MCF 10A (cell line): ENCODE measurements at places on chromosomes 1 and 21. TPM values are rescaled to one million over a fixed set of nuclear protein-coding genes. Genes with fewer than 3 reads are reported as not detected.

- DNase-seq: no peak
Observed at GRCh38 chr1:37257646-37258045, 216.7 kb upstream of the ZC3H12A start.

DNA sequence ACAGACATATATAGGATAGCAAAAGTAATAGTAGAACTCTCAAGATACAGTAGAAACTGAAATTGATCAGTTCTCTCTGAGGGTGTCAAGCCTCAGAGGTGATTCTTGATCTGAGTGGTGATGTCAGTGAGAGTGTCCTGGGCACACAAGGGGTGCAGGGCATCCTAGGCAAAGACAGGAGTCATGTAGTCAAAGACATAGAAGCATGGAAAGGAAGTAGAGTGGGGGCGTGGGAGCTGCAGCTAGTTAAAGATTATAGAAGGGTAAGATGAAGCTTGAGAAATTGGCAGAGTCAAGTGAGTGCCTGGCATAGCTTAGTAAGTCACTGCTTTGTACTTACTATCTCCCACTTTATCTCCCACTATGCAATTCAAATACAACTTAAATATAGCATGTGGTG, 22.8 kb downstream of the CDC7 start:
- DNase-seq: no peak

- peak; percentile 33 for DNase-seq
Observed at GRCh38 chr1:225572422-225572821, 80.5 kb downstream of the ENAH start.

Gene CLDN17
- not detected in 2 replicates for total RNA-seq

GRCh38 chr1:206967096-206967849, 3.0 kb downstream of the FCAMR start:
- peak; percentile 53 for DNase-seq

- DNase-seq: no peak
Observed at GRCh38 chr1:220473440-220473839, 54.5 kb upstream of the MARK1 start.

DNA sequence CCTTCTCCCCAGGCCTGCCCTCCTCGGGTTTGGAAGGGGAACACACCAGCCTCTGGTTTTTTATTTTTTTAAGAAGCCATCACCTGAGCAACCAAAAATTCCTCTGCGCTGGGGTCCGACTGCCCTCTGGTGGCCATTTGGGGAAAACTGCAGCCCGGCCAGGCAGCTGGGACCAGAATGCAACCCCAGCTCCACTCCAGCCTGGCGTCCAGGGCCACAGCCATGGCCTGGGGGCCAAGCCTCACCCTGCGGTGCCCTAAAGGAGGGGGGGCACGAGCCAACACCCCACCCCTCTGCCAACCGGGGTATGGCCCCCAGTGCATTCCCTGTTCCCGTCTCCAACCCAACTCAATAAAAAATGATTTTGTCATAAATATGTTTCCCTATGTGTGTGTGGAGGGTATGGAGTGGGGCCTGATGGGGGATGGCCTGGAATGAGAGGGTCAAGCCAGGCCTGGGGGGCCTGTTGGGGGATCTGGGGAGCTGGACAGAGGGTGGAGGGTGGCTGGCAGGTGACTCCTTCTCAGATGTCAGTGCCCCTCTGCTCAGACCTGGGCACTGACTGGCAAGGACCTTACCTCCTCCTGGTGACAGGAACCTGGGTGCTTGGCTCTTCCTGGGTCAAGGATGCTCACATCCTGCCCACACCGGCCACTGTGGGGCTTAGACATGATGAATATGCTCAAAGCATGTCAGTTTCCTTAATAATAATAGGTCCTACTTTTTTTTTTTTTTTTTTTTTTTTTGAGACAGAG, 3.2 kb downstream of the GPR3 start:
- peak; percentile 77 for DNase-seq

GRCh38 chr1:76669131-76669530, 198.1 kb upstream of the ST6GALNAC5 start:
- no peak for DNase-seq

DNA sequence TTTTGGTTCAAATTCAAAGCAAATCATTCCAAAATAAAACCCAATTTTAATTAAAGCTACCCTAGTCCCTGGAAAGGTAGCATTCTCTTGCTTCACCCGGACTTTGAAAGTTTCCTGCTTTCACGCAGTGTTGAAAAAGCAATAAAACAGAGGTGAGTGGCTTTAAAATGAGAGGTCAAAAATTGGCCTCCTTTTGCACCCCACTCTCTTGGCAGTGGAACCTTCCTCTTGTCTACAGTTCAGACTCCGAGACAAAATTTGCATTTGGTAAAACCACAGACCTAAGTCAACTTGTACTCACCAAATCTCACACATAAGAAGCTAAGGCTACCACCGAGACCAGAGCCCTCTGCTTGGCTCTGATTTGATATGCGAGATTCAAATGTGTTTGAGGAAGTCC, 252.7 kb downstream of the TTLL7 start:
- DNase-seq: no peak

Gene CLCA4
- total RNA-seq: not detected in 2 replicates

Gene TLR5
- total RNA-seq: 0.81 and 1.5 TPM in 2 replicates

Gene FCN3
- total RNA-seq: not detected in 2 replicates

- peak; percentile 72 for DNase-seq
Observed at GRCh38 chr1:48817505-48818114, 40.9 kb upstream of the BEND5 start.

GRCh38 chr21:37917612-37918011, 1.4 kb upstream of the KCNJ6 start:
- DNase-seq: peak; percentile 14

Gene TMEM125
- 3.1 and 3.8 TPM in 2 replicates for total RNA-seq

- peak; percentile 43 for DNase-seq
Observed at GRCh38 chr1:145849356-145850160, 4.1 kb downstream of the NUDT17 start.

DNA sequence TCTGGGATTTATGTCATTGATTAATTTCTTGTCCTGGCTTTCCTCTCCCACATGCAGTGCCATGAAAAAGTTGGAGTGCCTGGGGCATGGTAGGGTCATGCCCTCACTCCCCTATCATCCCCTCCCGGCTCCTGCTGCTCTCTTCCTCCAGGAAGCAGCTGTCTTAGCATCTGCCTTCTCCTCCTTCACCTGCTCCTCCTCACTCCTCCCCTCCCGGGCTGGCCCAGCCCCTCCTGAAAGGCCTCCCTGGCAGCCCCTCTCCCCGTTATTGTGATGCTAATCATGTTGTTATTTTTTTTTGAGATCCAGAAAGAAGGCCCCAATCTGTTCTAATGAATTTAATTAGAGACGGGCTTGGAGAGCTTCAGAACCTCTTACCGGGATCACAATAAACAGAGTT, 36.3 kb upstream of the NFASC start:
- DNase-seq: no peak

Gene ADAMTS4
- total RNA-seq: not detected in 2 replicates

Gene VPS13D
- total RNA-seq: 36.5 and 39.3 TPM in 2 replicates

Gene NR0B2
- total RNA-seq: not detected in 2 replicates

DNA sequence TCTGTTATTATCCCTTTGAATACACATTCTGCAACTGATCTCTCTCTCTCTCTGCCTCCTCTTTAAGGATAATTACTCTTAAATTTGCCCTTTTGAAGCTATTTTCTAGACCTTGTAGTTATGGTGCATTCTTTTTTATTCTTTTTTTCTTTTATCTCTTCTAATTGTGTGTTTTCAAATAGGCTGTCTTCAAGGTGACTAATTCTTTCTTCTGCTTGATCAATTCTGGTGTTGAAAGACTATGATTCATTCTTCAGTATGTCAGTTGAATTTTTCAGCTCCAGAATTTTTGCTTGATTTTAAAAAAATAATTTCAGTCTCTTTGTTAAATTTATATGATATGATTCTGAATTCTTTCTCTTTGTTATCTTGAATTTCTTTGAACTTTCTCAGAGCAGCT, 95.6 kb upstream of the GPR52 start:
- peak; percentile 17 for DNase-seq

- no peak for DNase-seq
Observed at GRCh38 chr1:2271841-2272655, 43.9 kb downstream of the SKI start.

DNA sequence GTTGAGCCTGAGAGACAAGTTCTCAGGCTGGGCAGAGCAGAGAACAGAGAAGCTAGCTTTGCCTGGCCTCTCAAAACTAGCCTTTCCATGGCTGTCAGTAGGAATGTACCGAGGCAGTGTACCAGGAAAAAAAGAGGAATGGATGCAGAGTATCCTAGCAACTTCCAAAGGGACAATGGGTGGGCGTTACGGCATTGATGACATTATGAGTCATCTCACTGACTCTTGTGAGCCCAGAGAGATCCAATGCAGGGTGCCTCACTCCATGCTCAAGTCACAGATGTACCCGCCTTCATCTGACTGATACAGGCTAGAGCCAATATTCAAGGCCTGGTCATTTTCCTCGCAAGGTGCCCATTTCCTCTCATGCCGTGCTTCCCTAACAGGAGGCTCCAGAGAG, 51.4 kb upstream of the C8B start:
- DNase-seq: no peak

Gene CELA3A
- total RNA-seq: not detected in 2 replicates

Gene C1orf226
- 3.1 and 3.3 TPM in 2 replicates for total RNA-seq

Gene CCDC17
- total RNA-seq: 3.9 and 4.9 TPM in 2 replicates

- no peak for DNase-seq
Observed at GRCh38 chr1:145701306-145701862, 5.8 kb downstream of the PDZK1 start.

Gene FAM177B
- 0.74 TPM in 1 of 2 replicates, not detected in the other for total RNA-seq

Gene MFAP2
- 0.58 and 1.2 TPM in 2 replicates for total RNA-seq

- DNase-seq: peak; percentile 72
Observed at GRCh38 chr1:87131809-87132283, 196.8 kb upstream of the LMO4 start.

Gene DNALI1
- total RNA-seq: not detected in 2 replicates

Gene MAP3K21
- 20.3 and 24.2 TPM in 2 replicates for total RNA-seq

Gene SMIM1
- total RNA-seq: 1.2 TPM in 1 of 2 replicates, not detected in the other

Gene TAF12
- 29.7 and 40.9 TPM in 2 replicates for total RNA-seq

DNA sequence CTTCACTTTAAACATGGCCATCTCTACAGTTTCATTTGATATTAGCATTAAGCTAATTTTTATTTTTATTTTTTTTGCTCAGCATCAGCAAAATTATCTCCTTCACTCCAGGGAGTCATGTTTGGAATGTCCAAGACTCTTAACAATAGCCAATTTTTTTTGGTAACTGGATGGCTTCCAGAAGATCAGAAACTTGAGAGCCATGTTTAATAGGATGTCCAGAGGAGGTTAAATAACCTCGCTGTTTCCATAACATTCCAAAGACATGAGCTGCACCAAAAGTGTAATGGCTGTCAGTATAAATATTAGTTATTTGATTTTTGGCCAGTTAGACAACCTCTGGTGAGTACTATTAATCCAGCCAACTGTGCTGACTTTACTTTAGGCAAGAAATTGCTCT, 80.7 kb downstream of the DNTTIP2 start:
- DNase-seq: peak; percentile 75

- no peak for DNase-seq
Observed at GRCh38 chr1:61042466-61043009, 39.8 kb upstream of the NFIA start.

Gene SPRR2G
- total RNA-seq: not detected in 2 replicates

Gene KRTAP21-2
- total RNA-seq: not detected in 2 replicates

DNA sequence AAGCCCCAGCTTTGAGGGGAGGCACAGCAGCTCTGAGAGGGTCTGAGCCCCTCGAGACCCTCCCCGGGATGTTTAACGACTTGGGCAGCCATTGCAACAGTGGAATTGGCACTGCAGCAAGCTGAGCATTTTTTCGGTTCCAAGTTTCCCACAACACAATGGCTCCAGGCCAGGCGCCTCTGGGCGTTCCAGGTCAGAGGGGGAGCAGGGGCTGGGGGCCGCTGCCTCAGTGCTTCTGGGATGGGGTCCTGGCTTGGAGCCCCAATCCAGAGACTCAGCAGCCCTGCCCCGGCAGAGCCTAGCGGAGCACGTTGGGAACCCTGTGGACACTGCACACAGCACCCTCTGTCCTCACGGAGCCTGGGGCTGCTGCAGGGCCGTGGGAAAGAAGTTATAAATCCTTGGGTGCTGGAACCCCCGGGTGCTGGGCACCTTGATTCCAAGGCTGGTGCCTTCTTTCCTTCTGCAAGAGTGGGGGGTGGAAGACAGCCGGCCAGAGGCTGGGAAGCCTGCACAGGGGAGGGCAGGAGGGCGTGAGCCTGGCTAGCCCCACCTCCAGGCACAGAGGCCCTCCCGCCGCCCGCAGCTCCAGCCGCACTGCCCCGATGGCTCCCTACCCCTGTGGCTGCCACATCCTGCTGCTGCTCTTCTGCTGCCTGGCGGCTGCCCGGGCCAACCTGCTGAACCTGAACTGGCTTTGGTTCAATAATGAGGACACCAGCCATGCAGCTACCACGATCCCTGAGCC, 50.1 kb downstream of the COL18A1 start:
- DNase-seq: peak; percentile 50

Gene CRABP2
- 0.98 and 1.9 TPM in 2 replicates for total RNA-seq

Gene RBM11
- 3.9 and 5.1 TPM in 2 replicates for total RNA-seq
